ENCODE measurements at places on chromosomes 11 and 22. TPM values are rescaled to one million over a fixed set of nuclear protein-coding genes. Genes with fewer than 3 reads are reported as not detected.

GRCh38 chr11:69696749-69697468 is 6.9 kb downstream of the FGF19 start:
- DNase-seq: no peak
- no peak overlapping the region for H3K27ac ChIP-seq
- no peak overlapping the region for H3K4me3 ChIP-seq
- H3K27me3 ChIP-seq: peaks cover 87% of the 10 kb centered on the region

DNA sequence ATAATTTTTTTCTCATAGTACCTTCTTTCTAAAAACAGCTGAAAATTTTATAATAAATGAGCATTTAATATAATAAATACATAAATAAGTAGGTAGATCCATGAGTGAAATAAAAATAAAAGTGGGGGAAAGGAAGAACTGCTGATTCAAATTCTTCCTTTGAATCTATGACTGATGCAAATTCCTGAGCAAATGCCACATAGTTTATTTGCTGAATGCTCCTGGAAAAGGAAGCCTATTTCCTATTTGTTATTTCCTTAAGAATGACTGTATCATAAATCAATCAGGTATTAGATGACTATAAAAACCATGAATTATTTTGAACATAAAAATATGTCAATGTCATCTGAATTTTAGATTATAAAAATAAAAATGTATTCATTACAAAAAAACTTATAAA is 16.6 kb downstream of the BTBD10 start:
- no peaks in the 10 kb centered on the region for H3K27me3 ChIP-seq
- H3K4me3 ChIP-seq: no peak overlapping the region
- H3K36me3 ChIP-seq: no peaks in the 10 kb centered on the region

- H3K27me3 ChIP-seq: no peaks in the 10 kb centered on the region
- H3K27ac ChIP-seq: no peak overlapping the region
- no peaks in the 10 kb centered on the region for H3K4me1 ChIP-seq
- H3K4me3 ChIP-seq: no peak overlapping the region
- H3K36me3 ChIP-seq: no peaks in the 10 kb centered on the region
Observed at GRCh38 chr11:22599458-22599857, 26.2 kb downstream of the FANCF start.

- H3K4me3 ChIP-seq: peak overlapping the region; percentile 72
- no peaks in the 10 kb centered on the region for H3K27me3 ChIP-seq
- no peak for DNase-seq
Observed at GRCh38 chr11:65891219-65892136, 1.0 kb downstream of the CCDC85B start.

DNA sequence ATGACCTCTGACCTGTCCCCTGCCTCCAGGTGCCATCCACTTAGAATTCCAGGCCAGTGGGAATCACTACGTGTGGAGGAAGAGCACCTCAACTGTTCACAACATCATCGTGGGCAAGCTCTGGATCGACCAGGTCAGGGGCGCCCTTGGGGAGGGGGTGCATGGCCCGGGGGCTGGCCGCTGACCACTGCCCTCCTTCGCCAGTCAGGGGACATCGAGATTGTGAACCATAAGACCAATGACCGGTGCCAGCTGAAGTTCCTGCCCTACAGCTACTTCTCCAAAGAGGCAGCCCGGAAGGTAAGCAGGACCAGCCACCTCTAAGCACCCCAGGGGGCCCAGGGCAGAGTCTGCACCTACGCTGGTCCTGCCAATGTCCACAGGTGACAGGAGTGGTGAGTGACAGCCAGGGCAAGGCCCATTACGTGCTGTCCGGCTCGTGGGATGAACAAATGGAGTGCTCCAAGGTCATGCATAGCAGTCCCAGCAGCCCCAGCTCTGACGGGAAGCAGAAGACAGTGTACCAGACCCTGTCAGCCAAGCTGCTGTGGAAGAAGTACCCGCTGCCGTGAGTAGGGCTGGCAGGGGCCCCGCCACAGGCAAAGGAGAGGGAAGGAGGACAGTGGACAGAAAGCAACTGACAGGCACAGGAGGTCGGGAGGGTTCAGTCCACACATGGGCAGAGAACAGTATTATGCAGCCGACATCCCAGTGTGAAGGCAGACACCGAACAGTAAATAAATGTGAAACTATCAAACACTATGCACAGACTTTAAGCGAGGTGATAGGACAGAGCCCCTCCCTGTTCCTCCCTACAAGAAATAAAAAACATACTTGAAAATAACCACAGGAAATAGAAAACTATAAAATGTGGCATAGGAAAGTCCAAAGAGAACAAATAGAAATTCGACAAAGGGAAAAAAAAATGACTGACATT is 74.9 kb downstream of the MORC2 start:
- no peaks in the 10 kb centered on the region for H3K27me3 ChIP-seq
- H3K36me3 ChIP-seq: peaks cover 43% of the 10 kb centered on the region
- no peak overlapping the region for H3K4me3 ChIP-seq

DNA sequence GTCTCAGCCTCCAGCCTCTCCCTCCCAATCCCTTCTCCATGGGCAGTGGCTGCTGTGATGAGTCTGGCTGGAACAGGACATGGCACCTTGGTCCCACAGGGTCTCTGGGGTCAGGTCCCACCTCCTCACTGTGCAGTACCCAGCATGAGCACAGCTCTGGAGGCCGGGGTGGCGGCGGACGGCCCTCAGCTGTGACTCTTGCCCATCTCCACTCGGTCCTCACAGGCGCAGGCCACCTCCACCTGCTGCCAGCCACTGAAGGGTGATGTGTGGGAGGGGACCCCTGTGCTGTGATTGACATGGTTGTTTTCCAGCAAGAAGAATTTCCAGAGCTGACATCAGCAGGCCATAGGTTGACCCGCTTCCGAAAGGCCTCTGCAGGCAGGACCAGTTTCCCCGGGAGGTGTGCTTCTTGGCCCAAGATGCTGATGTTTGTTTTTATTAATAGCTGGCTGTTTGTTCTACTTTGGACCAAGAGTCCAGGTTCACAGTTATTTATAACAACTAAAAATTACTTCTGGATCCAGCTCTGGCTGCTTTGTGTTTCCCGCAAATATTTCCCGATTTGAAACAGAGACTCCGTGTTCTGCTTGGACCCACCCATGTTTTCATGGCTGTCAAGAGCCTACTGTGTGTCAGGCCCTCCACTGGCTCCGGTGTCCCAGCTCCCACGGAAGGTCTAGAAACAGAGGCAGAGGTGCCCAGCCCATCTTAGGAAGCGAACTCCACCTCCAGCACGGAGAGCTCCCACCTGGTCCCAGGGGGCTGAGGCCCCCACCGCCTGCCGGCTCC is 45.7 kb downstream of the SCUBE1 start:
- no peak for DNase-seq
- no peak overlapping the region for H3K4me3 ChIP-seq
- no peaks in the 10 kb centered on the region for H3K36me3 ChIP-seq
- H3K27me3 ChIP-seq: no peaks in the 10 kb centered on the region

- H3K27ac ChIP-seq: no peak overlapping the region
- no peaks in the 10 kb centered on the region for H3K36me3 ChIP-seq
- no peak for DNase-seq
- H3K4me1 ChIP-seq: no peaks in the 10 kb centered on the region
Observed at GRCh38 chr11:35058669-35059434, 80.1 kb upstream of the CD44 start.

- no peak overlapping the region for H3K4me3 ChIP-seq
- DNase-seq: no peak
- H3K36me3 ChIP-seq: no peaks in the 10 kb centered on the region
Observed at GRCh38 chr11:117919781-117920221, 9.4 kb downstream of the TMPRSS13 start.

DNA sequence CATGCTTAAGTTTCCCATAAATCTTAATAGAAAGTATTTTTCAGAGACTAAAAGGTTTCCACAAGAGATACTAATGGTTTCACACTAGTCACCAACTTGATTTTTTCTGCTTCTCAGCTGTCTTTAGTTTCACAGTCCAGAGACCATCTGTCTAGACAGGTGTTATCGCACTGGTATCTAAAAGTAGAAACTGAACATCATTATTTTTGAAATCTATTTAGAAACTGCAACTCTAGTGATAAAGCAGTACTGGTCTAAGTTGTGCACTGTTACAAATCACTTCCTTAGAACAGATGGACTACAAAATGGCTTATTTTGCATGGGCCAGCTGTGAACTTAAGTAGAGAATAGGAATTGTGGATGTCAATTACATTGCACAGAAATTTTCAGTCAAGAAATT is 78.0 kb downstream of the CNTN5 start:
- H3K27me3 ChIP-seq: no peaks in the 10 kb centered on the region
- no peaks in the 10 kb centered on the region for H3K4me1 ChIP-seq
- H3K36me3 ChIP-seq: no peaks in the 10 kb centered on the region
- no peak overlapping the region for H3K27ac ChIP-seq

DNA sequence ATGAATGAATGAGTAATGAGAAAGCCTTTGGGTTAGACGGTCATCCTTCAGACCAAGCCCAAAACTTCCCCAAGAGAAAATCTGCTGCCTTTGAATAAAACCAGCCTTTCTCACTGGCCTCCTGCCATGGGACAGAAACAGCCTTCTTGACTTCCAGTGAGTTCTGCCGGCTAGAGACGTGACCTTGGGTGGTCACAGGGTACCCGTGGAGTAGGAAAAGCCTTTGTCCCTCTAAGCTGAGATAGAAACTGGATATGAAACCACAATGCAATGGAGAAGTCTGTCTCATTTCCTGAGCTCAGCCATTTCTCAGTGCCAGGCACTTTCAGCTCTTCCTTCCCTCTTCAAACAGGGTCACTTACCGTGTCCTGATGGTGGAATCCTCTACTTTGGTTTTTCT is 21.2 kb upstream of the YWHAH start:
- H3K4me1 ChIP-seq: peaks cover 10% of the 10 kb centered on the region
- H3K27me3 ChIP-seq: no peaks in the 10 kb centered on the region
- DNase-seq: no peak
- H3K4me3 ChIP-seq: no peak overlapping the region
- no peak overlapping the region for H3K27ac ChIP-seq
- no peaks in the 10 kb centered on the region for H3K36me3 ChIP-seq

- peaks cover 13% of the 10 kb centered on the region for H3K4me1 ChIP-seq
- H3K27me3 ChIP-seq: no peaks in the 10 kb centered on the region
- H3K4me3 ChIP-seq: no peak overlapping the region
- no peak overlapping the region for H3K27ac ChIP-seq
- DNase-seq: no peak
Observed at GRCh38 chr11:124884340-124884739, 13.3 kb downstream of the ROBO4 start.

DNA sequence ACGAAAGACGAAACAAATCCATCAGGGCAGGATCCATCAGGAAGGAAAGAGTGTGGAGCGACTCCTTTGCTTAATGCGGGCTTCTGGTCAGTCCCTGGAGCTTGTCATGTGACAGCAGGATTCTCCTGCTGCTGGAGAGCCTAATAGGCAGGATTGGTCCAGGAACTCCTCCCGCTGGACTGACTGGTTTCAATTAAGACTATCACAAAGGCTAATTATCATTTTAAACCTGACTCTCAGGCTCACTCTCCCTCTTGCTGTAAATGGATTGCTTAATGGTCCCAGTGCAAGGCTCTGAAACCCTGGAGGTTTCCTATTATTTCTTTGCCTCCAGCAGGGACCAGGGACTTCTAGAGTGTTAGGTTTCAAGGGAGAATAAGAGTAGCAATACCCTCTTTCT is 493.8 kb downstream of the NTM start:
- DNase-seq: no peak
- no peaks in the 10 kb centered on the region for H3K36me3 ChIP-seq
- no peaks in the 10 kb centered on the region for H3K27me3 ChIP-seq
- H3K4me3 ChIP-seq: no peak overlapping the region

DNA sequence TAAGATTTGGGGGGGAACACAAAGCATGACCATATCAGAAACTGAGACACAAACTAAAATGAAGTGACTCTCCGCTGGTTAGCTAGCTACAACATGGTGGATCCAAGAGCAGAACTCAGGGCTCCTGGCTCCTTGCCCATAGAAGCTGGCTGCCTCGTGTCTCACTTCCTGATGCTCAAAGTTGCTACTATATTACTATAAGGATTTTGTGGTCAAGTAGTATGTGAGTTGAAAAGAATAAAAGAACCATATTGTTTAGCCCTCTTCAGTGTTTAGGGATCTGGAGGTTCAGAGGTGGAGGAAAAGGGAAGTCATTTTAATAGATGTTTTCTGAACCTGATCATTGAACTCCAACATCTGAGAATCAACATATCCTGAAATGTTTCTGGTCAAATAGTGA is 16.9 kb upstream of the SIK2 start:
- no peak overlapping the region for H3K27ac ChIP-seq
- no peaks in the 10 kb centered on the region for H3K27me3 ChIP-seq
- H3K36me3 ChIP-seq: no peaks in the 10 kb centered on the region
- H3K4me1 ChIP-seq: peaks cover 4% of the 10 kb centered on the region
- DNase-seq: peak; percentile 46

GRCh38 chr11:108370990-108371389 is 96.3 kb downstream of the C11orf65 start:
- no peaks in the 10 kb centered on the region for H3K36me3 ChIP-seq
- no peaks in the 10 kb centered on the region for H3K27me3 ChIP-seq
- H3K4me1 ChIP-seq: no peaks in the 10 kb centered on the region
- H3K27ac ChIP-seq: no peak overlapping the region
- no peak for DNase-seq

DNA sequence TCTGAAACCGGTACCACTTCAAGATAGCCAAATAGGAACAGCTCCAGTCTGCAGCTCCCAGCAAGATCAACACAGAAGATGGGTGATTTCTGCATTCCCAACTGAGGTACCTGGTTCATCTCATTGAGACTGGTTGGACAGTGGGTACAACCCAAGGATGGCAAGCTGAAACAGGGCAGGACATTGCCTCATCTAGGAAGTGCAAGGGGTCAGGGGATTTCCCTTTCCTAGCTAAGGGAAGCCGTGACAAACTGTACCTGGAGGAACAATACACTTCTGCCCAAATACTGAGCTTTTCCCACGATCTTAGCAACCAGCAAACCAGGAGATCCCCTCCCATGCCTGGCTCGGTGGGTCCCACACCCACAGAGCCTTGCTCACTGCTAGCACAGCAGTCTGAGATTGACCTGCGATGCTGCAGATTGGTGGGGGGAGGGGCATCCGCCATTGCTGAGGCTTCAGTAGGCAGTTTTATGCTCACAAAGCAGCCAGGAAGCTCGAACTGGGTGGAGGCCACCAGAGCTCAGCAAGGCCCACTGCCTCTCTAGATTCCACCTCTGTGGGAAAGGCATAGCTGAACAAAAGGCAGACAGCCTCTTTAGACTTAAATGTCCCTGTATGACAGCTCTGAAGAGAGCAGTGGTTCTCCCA is 59.9 kb upstream of the C11orf58 start:
- H3K4me3 ChIP-seq: no peak overlapping the region
- no peaks in the 10 kb centered on the region for H3K27me3 ChIP-seq
- H3K4me1 ChIP-seq: no peaks in the 10 kb centered on the region
- no peak for DNase-seq

The CRYAB gene
- total RNA-seq: 34.5 TPM

The OR4D5 gene
- not detected for total RNA-seq

The SCN4B gene
- total RNA-seq: 3.6 TPM

The UBE4A gene
- 50.7 TPM for total RNA-seq

The TMEM151A gene
- not detected for total RNA-seq

The HTATIP2 gene
- 31.2 TPM for total RNA-seq

The TRMT112 gene
- 181 TPM for total RNA-seq

The OR4C11 gene
- not detected for total RNA-seq

The DBX1 gene
- not detected for total RNA-seq

The C11orf91 gene
- total RNA-seq: not detected
